Caki2 (cell line): ENCODE measurements at places on chromosomes 5 and 9.

DNA sequence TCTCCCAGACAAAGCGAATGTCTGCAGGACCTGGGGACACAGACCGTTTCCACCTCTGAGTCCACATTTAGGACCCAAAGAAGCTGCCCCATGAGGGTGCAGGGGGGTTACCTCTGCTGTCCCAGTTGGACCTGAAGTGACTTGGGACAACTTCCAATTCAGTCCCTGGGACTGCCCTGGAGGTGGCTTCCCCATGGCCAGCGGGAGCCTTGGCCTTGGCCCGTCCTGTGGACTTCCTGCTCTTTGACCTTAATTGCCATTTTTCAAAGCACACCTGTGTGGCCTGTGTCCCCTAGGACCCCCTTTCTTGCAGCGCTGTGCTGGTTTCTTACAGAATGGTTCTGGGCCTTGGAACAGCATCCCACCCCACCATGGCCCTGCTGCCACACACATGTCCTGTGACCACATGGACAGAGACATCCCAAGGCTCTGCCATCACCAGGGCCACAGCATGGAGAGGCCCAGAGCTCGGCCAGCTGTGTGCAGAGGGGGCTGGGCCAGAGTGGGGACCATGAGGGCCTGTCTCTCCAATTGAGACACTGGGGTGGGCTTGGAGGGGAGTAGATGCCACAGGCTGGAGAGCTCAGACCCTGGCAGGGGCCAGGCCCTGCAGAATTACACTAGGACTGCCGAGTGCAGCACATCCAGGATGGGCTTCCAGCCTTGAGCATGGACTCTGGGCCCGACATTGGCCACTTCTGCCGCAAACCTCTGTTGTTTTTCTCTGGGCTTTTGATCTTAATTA lies 45.8 kb downstream of the SECISBP2 start:
- DNase-seq = no peak

DNA sequence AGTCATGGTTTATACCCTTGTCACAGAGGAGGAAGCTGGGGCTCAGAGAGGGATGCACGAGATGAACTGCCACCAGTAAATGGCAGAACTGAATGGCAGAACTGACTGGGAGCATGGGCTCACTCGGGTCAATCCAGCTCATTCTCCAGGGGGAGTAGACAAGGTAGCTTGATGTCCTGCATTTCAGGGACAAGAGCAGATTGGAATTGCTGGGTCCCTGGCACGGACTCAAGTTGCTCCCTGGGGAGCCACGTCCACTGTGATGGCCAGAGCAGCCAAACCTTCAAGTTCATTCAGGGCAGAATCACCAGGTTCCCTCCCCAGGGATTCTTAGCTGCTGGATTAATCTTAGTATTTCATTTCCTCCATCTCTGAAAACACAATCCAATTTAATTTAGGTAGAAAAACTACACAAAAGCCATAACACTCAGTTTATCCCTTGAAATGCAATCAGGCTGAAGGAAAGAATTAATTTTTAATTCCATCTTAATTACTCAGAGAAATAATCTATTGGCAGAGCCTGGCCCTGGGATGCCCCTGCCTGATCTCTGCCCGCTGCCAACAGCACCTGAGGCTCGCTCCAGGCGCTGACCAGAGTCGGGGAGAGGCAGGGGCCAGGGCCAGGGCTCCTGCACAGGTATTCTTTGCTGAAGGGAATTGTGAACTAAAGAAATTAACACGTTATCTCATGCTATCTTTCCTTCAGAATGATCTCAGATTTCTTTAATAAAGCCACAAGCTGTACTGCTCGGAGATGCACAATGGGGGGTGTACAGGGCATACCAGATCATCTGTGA lies 42.0 kb upstream of the UNC5A start:
- no peak for DNase-seq

GRCh38 chr9:124733964-124734740 lies 37.0 kb downstream of the NR6A1 start:
- DNase-seq = peak; percentile 38

DNA sequence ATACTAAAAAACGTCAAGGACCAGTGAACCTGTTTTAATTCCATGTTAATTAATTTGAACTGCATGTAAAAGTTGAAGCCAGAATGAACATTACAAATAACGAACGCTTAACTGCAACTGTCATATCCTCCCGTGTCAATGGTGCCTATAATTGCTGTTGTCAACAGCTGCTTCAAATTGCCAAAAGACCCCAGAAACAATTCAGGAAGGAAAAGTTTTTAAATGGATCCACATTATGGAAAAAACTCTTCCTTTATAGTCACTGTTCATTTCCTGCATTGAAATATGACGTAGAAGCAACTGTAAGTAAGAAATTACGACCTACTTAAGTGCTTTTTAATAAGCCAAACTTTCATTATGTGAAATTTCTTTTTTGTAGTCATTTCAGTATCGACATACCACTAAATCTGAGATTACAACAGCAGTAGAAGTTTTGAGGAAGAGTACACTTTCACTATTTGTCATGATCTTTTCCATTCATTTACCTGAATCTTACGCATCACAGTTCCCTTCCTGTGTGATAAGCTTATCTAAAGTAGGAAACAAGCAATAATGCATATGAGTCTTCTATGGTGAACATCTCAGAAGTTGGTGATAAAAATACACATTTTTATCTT lies 37.8 kb downstream of the MEF2C start:
- no peak for DNase-seq

DNA sequence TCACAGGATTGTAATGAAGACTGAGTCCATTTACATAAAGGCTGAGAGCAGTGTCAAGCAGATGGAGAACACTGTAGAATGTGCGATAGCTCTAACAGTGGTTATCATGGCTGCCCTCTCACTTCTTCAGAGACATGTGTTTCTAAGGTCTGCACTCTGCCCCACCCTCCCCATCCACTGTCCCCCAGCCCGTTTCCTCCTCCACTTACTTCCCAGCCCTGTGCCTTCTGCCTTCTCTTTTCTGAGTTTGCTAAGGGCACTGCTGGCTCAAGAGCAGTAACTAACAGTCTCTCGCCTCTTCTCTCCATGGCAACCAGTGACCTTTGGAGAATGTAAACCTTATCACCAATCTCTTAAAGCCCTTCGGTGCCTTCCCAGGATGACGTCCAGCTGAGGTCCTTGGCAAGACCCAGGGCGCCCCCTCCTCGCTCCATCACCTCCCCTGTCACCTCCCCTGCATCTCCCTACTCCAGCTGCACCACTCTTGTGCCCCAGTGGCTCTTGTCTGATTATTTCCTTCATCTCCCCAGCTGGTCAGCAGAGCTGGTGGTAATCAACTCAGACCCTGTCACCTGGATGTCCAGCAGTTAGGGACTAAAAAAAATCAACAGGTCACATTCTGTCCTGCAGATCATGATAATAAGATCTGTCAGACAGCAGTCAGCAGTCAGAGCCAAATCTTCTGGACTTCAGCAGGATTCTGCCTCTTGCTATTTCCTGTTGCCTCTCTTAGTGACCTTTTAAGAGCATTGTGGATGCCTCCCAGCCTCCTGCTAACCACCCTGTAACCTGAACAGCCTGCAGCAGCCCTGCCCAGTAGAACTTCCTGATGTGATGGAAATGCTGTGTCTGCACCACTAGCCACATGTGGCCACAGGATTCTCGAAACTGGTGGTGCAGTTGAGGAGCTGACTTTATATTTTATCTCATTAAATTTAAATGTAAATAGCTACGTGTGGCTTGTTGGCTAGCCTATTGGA lies 9.0 kb downstream of the FXN start:
- DNase-seq = peak; percentile 14

- DNase-seq = no peak
Observed at GRCh38 chr9:88458716-88459465, 70.6 kb downstream of the SPIN1 start.

- no peak for DNase-seq
Observed at GRCh38 chr5:127053049-127053448, 20.3 kb downstream of the C5orf63 start.

DNA sequence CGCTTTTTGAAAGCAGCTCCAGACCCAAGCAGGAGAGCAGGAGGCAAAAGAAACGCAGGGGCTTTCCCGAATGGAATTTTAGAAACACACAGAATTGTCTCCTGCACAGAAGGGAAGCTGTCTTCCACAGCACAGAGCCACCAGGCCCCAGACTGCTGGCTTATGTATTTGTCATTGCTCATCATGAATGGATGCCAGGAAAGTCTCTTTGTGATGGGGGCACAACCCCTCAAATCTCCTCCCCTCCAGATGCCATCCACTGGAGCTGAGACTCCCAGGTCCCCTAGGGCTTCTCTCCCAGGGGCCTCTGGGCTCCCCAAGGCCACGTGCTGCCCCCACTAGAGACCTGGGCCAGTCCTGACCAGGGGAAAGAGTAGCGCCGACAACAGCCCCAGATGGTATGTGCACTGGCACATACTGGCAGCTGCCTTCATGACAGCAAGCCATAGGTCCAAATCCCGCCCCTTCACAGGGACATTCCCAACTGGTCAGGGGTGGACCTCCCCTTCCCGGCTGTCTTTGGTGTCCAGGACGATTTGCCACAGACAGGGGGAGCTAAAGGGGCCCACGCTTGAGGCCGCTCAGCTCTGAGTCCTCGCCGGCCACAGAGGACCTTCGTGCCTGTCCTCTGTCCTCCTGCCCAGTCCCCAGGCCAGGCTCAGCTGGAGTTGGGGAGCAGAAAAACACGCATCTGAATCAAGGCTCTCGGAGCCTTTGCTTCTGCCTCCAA lies 127.8 kb downstream of the KCNIP1 start:
- DNase-seq = peak; percentile 57

GRCh38 chr9:37293664-37294524 lies 128.6 kb upstream of the GRHPR start:
- no peak for DNase-seq

- DNase-seq = no peak
Observed at GRCh38 chr5:105812304-105812703, 1858.4 kb downstream of the EFNA5 start.

DNA sequence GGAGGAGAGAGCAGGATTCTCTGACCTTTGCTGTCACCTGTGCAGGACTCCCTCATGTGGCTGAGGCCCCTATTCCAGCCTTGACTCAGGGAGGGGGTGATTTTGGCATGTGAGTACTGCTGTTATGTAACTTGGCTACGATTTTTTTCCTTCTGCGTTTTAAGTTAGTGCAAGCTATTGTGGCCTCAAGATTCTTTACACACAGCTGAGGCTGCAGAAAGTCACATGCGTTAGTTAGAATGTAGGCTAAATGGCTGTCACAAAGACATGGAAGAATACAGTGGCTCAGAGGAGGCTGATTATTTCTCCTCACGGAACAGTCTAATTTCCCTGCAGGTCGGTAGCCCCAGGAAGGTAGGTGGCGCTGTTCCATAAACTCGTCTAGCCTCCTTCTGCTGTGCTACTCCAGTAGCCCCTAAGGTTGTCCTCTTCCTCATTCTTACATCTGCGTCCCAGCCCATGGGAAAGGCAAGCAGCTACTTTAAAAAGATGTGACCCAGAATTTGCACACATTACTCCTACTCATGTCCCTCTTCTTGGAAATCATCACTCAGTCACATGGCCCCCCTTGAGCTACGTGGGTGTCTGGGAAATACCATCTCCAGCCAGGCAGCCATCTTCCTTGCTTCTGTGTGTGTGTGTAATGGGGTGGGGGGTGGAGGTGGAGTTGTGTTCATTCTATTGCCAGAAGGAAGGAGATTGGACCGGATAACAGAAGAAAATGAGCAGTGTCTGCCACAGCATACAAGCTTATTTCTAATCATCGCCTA lies 486.6 kb downstream of the CCDC171 start:
- peak; percentile 74 for DNase-seq

- DNase-seq = no peak
Observed at GRCh38 chr5:32909207-32909606, 198.1 kb downstream of the NPR3 start.

GRCh38 chr5:77852068-77852513 lies 76.0 kb upstream of the TBCA start:
- DNase-seq = no peak

GRCh38 chr9:15248081-15248480 lies 58.9 kb downstream of the TTC39B start:
- DNase-seq = no peak

DNA sequence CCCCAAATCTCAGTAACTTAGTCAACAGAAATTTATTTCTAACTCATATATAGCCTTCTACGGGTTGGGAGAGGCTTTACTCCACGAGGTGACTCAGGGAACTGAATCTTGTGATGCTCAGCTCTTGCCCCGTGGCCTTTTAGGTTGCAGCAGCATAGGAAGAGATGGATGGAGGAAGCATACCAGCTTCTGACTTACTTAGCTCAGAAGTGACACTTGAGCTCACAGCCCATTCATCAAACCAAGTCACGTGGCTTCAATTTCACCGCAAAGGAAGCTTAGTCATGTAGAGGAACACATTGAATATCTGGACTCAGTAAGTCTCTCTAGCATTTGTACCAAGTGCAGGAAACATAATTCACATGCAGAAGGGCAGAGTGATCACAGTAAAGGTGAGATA lies 124.1 kb upstream of the KCNN2 start:
- DNase-seq = peak; percentile 66

DNA sequence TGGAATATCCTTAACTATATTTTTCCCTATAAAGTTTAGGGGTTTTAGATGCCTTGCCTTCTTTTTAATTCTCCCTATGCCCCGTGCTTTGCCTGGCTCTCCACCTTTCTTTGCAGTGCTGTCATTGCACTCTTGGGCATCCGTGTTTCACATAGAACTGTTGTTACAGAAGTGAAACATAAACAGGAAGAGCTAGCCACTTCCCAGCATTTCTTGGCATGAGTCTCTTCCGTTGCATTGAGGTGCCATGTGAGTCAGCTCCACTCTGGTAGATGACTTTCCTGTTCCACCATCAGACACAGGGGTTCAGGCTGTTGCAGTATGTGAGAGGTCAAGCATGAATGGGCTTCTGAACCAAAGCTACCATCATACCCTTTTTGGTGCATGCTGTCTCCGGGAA lies 73.4 kb downstream of the ANGPTL2 start:
- peak; percentile 19 for DNase-seq

GRCh38 chr5:148696187-148697036 lies 42.1 kb upstream of the HTR4 start:
- DNase-seq = no peak

DNA sequence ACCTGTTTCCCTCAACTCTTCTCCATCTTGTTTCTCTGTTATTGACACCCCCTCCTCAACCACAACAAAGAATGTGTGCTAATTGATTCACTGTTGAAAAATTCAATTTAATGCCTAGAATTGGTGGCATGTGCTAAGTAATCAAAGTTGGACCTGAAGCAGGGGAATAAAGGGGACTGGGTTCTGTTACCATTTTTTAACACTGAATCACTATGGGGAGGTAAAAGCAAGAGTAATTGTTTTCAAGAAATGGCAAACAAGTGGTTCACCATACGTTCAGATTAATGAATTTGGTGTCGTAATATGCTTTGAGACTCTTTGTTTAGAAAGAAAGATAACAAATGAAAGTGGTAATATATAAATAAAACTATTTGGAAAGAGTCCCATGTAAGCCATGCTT lies 17.0 kb upstream of the SSBP2 start:
- no peak for DNase-seq

DNA sequence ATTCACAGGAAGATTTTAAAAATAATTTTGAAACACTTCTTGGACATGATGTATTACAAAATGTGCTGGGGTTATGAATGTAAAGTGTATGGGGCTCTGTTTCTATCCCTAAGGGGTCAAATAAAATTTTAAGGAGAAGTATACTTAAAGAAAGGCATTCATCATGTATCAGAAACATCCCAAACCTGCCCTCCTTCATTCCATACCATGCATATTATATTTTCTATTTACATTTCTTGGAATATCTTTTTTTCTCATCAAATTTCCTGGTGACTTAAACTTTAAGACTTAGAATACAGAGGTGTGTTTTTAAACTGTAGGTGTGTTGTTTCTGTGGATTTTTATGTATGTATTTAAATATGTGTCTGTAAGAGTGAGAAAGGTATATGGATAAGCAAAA lies 96.1 kb upstream of the ADAMTS19 start:
- DNase-seq = no peak
